Fibroblast of upper back skin (primary cell): ENCODE measurements at places on chromosomes 2 and 18.
A peak's percentile ranks its signal among the peaks of the same experiment; 100 is the strongest.

- no peak for DNase-seq
Observed at GRCh38 chr2:27708257-27708654, 44.6 kb downstream of the SLC4A1AP start.

DNA sequence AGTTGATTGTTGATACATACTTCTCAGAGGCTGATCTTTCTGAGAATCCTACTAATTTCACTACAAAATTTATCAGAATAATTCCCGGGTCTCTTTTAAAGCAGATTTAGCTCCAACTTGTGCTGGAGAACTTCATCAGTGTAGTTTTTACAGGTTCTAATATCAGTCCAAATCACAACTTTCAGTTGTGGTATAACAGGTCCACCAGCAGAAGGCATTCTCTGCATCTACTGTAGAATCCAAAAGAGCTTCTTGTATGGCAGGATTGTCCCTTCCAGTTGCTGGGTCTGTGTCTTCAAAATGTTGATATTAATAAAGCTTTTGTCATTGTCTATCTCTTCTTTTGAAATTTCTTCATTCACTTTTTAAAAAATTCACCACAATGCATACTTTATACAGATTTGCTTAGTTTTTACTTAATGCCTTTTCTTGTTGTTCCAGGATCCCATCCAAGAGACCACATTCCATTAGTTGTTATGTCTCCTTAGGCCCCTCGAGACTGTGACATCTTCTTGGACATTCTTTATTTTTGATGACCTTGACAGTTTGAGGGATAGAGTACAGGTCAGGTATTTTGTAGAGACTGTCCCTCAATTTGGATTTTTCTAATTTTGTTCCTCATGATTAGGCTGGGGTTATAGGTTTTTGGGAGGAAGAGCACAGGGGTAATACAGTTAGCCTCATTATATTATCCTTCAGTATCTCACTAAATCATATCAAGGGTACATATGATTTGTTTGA, 490.5 kb upstream of the MEX3C start:
- DNase-seq = no peak

DNA sequence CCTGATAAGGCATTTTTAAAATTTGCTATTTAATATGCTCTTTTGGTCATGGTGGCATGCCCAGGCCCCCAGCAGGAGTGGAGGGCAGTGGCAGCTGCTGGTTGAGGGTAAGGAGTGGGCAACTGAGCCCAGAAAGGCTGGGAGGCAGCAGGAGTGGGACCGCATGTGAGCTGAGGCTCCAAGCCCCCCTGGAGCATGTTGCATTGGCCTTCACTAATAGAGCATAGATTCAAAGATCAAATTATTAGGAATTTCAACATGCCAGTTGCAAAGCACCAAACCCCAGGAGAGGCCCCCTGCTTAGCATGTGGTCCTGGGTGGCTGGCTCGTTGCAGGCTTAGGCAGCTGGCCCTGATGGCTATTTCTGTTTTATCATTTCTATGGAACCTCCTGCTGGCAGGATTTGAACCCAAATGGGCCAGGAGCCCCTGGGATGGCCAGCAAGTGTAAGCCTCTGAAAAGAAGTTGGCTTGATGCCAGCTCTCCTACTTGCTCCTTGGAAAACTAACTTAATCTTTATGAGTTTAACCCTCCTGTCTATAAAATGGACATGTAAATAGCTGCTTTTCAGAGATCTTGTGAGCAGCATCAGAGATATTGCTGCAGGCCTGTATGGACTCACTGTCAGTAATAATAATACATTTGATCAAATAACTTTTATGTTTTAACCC, 42.1 kb upstream of the TMEM131 start:
- DNase-seq = no peak

DNA sequence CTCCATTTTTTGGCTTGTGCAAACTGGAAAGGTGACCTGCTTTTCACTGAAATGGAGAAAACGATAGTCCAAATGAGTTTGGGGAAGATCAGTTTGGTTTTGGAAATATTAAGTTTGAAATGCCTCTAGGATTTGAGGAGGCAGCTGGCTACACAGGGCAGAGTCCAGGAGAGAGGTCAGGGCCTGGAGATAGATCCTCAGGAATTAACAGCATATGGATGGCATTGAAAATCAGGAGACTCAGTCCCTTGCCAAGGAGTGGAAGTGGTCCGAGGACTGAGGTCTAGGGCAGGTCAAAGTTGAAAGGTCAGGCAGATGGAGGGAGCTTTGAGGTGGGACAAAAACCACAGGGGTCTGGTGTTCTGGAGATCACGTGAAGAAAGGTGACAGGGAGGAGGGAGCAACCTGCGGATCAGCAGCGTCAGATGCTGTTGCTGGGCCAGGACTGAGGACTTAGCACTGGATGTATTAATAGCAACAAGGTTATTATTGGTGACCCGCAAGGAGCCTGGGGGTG, 83.7 kb downstream of the EIF2AK3 start:
- DNase-seq = no peak

DNA sequence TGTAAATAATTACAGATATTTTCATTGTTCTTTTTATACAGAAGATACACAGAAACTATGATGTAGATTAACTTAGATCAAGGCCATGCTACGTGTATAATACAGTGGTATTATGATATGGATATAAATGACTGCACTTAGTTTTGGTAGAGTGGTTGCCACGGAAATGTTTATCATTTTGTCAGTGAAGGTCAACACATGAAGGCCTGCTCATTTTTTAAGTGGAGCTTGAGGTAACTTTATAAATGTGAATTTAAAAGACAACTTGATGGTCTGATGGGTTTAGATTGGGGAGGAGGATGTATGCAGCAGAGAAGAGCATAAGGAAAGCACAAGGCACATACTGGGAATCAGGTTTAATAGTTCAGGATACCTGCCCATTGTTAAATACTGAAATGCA, 14.4 kb upstream of the BBS5 start:
- DNase-seq = no peak

DNA sequence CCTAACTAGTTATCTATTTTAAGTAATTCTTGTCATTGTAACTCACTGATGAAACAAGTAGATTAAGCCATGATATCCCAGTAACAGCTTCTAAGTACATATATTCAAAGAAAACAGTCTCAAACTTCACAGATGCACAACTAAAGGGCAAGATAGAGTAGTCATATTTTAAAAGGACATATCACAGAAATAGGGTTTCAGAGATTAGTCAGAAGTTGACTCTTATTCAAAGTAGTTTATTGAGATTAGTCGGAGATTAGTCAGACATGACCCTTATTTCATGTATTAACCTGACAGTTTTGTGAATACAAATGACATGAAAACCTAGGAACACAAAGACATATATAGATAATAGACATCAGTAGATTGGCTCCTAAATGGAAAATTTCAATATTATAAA, 15.9 kb upstream of the CHAC2 start:
- peak; percentile 34 for DNase-seq

- peak; percentile 35 for DNase-seq
Observed at GRCh38 chr18:36025025-36025424, 42.3 kb downstream of the RPRD1A start.

- DNase-seq = no peak
Observed at GRCh38 chr2:207157162-207157481, 8.6 kb downstream of the KLF7 start.

GRCh38 chr2:95053543-95053942, 28.0 kb downstream of the MAL start:
- no peak for DNase-seq

DNA sequence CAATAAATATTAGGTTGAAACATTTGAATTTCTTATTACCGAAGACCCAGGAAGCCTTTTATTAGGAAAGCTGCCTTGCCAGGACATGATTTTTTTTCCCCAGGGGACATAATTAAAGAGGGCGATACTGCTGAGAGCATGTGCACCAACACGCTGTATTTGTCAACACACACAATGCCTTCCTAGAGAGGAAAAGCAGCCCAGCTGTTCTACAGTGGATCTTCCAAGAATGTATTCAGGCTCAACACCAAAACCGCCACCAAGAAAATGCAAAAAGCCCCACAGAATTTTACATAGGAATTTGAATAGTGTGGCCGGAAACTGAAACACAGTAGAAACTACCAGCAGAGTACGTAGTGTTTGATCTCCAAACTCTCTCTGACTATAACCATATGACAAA, 320.4 kb downstream of the DLGAP1 start:
- no peak for DNase-seq

DNA sequence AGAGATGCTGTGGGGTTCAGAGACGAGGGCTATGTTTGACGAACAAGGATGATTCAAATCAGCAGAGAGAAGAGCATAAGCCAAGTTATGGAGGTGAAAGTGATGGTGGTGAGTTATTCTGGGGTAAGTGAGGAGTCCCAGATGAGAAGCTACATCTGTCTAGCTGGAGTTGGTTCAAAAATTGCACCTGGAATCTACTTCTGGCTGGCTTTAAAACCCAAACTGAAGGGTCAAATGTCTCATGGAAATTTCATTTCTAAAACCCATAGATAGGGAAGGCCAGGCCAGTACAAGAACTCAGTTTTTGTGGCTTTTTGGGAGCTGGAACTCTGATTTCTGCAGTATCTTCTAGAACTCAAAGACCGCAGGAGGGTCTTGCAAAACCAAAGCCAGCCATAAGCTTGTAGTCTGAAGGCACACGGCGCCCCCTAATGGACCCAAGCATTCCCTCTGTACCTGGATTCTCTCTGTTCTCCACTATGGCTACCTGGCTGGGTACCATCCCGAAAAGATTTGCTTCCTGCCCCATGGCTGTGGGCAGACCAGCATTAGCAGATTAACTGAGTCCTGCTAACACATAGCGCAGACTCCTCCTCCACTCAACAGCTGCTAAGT, 229.1 kb upstream of the SLC14A2 start:
- peak; percentile 59 for DNase-seq

DNA sequence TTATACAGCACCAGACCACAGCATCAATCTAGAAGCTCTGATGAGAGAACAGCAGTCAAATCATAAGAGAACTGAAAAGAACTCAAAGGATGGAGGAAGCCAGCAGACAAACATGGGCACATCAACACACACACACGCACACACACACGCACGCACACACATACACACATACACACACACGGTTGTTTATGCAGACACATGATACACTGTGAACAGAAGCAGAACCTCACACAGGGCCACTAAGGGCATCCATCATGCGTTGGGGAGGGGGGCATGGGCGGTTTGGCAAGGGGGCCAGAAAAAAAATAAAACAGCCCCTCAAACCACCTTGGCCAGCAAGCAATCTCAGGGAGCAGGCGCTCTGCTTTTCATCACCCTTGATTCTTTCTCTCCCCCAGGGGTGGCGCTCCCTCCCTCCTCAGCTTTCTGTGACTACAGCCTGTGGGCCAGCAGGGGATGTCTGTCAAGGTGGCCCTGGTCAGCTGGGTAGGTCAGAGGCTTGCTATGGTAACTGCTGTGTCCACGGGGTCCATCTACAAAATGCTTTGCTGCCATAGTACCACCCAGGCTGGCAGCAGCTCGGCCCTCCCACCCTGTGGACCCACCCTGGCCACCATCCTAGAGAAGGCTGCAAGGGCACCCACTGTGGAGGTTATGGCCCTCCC, 318.0 kb downstream of the CELF4 start:
- DNase-seq = no peak

GRCh38 chr2:14492920-14493503, 139.5 kb upstream of the LRATD1 start:
- DNase-seq = peak; percentile 95

- no peak for DNase-seq
Observed at GRCh38 chr2:8157621-8158430, 524.0 kb upstream of the ID2 start.
